ENCODE measurements at places on chromosomes 1 and 21.

- H3K4me1 ChIP-seq: no peaks in the 10 kb centered on the region
- peaks cover 6% of the 10 kb centered on the region for H3K36me3 ChIP-seq
- H3K4me3 ChIP-seq: no peak overlapping the region
- DNase-seq: no peak
Observed at GRCh38 chr1:26010825-26011224, 10.8 kb upstream of the EXTL1 start.

GRCh38 chr1:67668660-67669059 is 16.3 kb upstream of the GADD45A start:
- H3K4me1 ChIP-seq: no peaks in the 10 kb centered on the region
- no peaks in the 10 kb centered on the region for H3K27me3 ChIP-seq
- H3K27ac ChIP-seq: no peak overlapping the region
- no peaks in the 10 kb centered on the region for H3K36me3 ChIP-seq

DNA sequence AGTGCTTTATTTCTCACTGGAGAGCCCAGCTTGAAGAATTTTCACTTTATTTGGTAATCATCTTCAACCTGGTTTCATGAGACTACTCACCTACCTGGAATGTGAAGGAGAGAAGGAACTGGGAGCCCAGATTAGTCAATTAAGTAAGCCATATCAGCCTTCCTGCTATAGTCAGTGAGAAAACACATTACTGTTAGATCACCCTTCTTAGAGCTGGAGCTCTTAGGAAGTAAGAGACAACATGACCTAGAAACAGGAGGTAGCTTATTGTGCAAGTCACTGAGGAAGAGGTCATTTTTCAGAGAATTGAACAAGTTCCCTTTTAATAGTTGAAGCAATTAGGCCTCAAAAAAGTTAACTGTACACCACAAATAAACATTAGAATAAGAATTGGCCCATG is 49.2 kb upstream of the TEKT2 start:
- peaks cover 21% of the 10 kb centered on the region for H3K36me3 ChIP-seq
- no peaks in the 10 kb centered on the region for H3K27me3 ChIP-seq
- no peak overlapping the region for H3K27ac ChIP-seq
- no peak for DNase-seq
- H3K4me3 ChIP-seq: no peak overlapping the region

- H3K4me3 ChIP-seq: no peak overlapping the region
- no peak for DNase-seq
- no peaks in the 10 kb centered on the region for H3K27me3 ChIP-seq
- no peaks in the 10 kb centered on the region for H3K4me1 ChIP-seq
- H3K36me3 ChIP-seq: peaks cover 6% of the 10 kb centered on the region
Observed at GRCh38 chr1:179120736-179121135, 38.9 kb downstream of the TOR3A start.

GRCh38 chr1:166971252-166971651 is 4.1 kb downstream of the ILDR2 start:
- DNase-seq: no peak
- H3K27ac ChIP-seq: no peak overlapping the region
- H3K4me1 ChIP-seq: no peaks in the 10 kb centered on the region
- H3K27me3 ChIP-seq: peaks cover 40% of the 10 kb centered on the region

DNA sequence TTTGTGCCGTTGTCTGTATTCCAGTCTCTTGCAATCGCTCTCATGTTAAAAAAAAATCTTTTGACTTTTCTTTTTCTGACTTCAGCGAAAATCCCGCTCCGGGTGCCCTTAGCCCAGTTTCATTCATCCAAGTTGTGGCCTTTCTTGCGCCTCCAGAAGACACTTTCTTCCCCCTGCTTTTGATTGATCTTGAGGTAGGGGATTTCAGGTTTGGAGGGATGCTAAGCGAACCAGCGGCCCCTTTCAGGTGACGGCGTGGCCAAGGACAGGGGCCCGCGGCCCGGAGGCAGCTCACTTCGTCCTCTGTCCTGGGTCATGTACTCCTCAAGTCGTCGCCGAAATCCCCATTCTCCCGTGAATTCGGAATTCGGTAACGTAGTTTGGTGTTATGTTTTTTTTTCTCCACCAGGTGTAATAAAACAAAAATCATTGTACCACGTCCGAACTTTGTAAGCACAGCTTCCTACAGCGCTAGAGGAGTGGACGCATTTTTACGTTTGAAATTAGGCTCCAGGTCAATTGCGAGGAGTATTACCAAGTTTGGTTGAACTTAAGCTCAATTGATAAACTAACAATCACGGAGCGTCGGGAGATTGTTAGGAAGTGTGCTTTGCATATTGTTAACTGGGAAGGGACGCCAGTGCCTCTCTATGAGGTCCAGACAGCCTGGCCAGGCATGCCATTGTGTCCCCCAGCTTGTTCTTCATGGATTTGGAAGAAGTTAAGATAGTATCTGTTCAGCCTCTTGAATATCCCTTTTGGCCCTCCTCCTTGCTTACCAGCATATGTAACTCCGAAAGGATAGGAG is 1.1 kb downstream of the MRPS6 start:
- H3K4me1 ChIP-seq: peaks cover 4% of the 10 kb centered on the region
- H3K27me3 ChIP-seq: no peaks in the 10 kb centered on the region
- H3K4me3 ChIP-seq: peak overlapping the region; percentile 87
- peak overlapping the region; percentile 44 for H3K27ac ChIP-seq
- DNase-seq: no peak
- H3K36me3 ChIP-seq: no peaks in the 10 kb centered on the region
